IMR-90 (cell line): ENCODE measurements at places on chromosomes 11 and 22. TPM values are rescaled to one million over a fixed set of nuclear protein-coding genes. Genes with fewer than 3 reads are reported as not detected.

DNA sequence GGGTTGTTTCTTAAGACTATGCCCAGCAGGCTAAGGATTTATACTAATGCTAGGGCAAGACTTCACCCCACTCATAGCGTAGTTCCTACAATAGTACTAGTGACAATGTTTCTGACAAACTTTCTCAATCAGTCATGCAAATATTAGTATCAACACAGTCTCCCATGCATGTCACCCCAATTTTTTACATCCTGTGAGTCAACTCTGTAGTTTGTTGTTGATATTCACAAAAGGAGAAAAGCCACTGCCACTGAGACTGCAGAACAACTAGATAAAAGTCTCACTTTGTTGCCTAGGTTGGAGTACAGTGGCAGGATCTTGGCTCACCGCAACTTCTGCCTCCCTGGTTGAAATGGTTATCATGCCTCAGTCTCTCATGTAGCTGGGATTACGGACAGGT, 155.2 kb downstream of the RBFOX2 start:
- no peak for DNase-seq

- peak; percentile 97 for DNase-seq
Observed at GRCh38 chr11:74648894-74649293, 56.5 kb downstream of the POLD3 start.

The NEFH gene
- 1.3 and 1.7 TPM in 2 replicates for total RNA-seq

DNA sequence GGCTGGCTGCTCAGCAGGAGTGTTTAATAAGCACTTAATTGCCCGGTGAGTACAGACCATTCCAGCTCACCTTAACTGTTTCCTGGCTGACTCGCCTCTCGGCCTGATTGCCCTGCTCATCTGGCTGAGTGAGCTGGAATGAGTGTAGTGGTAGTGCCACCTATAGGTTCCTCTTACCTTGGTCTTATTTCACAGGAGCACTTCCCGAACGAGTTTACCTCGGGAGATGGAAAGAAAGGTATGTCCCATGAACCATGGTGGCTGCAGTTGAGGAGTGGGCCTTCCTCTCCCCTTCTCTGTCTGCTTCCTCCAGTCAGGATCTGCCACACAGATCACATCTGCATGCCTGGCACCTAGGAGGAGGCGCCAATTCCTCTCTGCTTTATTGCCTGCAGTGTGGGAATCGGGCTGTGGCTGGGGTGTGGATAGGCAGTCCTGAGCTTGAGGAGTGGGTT, 26.7 kb downstream of the UPB1 start:
- peak; percentile 60 for DNase-seq

DNA sequence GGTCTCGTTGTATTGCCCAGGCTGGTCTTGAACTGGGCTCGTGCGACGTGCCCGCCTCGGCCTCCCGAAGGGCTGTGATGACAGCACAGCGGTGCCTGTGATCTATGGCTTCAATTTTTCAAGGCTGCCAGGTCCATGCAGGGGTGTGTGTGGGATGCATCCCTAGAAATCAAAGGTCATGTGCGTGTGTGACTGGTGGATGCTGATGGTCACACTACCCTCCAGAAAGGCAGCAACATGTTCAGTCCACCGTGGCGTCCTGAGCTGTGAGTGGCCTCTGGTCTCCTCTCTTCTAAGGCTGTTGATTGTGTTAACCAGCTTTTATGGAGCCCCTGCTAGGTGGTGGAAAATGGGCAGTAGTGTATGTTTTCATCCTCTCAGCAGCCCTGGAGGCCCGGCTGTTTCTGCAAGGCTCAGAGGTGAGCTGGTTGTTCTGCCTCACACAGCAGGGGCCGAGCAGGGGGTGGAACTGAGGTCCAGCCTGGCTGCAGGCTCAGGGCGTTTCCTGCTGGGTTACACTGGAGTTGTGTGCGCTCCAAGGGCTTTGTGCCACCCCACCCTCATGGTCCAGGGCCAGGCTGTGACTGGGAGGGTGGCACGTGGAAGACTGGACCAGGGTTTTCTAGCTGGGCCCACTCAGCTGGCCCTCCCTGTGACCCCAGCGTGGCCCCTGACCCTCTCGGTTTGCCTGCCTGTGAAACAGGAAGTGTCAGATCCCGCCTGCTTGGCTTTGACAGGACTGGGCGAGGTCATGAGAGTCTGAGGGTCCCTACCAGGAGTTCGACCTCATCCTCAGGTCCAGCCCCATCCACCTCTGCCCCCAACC, 7.7 kb downstream of the BIK start:
- DNase-seq, result no peak

DNA sequence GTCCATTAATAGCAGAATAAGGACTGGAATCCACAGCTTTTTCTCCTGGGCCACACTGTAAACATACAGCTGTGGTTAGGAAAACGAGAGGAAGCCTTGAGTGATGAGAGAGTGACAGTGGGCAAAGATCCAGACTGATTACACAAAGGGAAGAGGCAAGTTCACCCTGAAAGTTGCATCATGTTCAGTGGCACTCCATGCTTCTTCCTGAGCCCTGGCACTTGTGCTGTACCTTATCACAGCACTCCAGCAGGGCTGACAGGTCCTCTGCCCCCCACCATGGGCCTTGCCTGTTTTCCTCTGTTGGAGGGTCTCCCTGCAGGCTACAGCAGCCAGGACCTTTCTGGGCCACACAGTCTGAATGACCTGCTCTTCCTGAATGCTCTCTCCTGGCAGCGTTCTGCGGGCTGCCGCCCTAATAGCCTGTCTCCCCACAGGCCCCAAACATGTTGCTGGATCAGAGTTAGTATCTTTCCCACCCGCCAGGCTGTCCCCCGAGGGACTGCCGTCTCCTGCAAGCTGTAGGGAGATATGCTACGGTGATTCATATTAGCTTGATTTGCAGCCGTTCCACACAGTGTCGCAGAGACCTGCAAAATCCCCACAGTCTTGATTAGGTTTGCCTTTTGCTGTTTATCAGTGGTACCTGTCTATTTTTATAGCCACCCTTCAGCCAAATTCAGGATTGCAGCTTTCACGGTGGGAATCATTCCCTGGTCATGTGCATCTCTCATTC, 60.2 kb downstream of the NTM start:
- no peak for DNase-seq

The OR6A2 gene
- 0.56 and 0.72 TPM in 2 replicates for total RNA-seq

- no peak for DNase-seq
Observed at GRCh38 chr22:49718396-49718795, 109.3 kb downstream of the BRD1 start.

- DNase-seq, result no peak
Observed at GRCh38 chr11:23543651-23544222, 683.5 kb upstream of the CCDC179 start.

- DNase-seq, result no peak
Observed at GRCh38 chr11:77179048-77179447, 51.0 kb downstream of the MYO7A start.

The ARHGAP42 gene
- 7.3 and 8.9 TPM in 2 replicates for total RNA-seq

- peak; percentile 24 for DNase-seq
Observed at GRCh38 chr11:100857236-100858005, 170.3 kb downstream of the ARHGAP42 start.

The CCDC87 gene
- total RNA-seq, result under 0.01 and 0.18 TPM in 2 replicates

DNA sequence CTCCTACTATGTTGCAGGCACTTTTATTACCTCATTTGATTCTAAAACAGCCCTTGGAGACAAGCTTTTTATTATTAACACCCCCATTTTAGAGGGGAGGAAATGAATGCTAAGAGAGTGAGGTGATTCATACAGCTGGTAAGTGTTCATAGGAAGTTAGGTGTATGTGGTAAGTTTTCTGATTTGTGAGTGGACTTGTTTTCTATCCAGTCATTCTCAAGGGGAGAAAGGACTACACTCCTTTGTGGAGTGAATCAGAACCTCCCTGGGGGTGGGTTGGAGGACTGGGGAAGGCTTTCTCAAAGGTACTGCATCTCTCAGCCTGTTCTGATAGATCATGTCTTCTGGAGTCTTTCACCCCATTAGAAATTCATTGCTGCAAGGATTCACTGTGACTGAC, 23.5 kb downstream of the PKNOX2 start:
- DNase-seq, result peak; percentile 54

- DNase-seq, result no peak
Observed at GRCh38 chr11:119388103-119388502, 6.6 kb upstream of the USP2 start.

DNA sequence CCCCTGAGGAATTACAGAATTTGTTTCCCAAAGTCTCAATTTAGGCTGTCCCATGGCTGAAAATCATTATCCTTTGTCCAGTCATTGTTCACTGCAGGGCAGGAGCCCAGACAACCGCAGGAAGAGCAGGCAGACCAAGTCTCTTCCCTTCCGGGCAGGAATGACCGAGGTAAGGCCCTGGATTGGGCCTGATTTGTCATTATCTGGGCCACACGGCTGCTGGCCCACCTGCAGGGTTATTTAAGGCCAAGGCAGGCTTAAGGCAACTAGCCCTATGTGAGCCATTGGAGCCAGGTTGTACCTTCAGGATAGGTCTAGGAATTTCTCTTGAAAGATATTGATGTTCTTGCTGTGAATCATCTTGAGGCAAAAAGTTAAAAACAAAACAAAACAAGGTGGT, 9.7 kb upstream of the IL10RA start:
- DNase-seq, result no peak

DNA sequence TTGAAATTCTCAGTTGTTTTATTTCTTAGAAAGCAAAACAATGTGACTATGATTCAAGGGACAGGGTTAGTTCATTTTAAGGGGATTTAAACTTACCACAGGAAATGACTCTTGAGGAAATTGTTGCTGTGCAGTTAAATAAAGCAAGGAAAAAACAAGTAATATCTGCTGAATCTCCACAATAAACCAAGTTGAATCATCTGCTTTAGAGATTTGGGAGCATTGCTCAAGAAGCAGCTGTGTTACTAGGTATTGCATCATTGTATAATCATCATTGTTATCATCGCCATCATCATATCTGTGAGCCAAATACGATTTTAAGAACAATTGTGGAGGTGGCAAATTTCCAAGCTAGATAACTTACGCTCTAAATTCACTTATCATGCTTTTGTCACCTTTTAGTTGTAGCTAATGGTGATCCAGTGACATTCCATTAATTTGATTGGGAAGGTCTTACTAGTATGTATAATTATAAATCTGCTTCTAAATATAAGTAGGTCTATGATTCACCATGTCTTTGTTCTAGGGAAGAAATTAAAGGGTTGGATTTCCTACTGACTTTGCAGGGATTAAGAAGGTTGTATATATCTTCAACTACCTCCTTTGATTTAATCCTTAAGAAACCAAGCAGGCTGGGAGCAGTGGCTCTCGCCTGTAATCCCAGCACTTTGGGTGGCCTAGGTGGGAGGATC, 19.9 kb downstream of the MMP10 start:
- DNase-seq, result peak; percentile 98

GRCh38 chr22:29266564-29267461, 968 bp downstream of the RHBDD3 start:
- DNase-seq, result peak; percentile 11

The VWA5A gene
- 4.7 and 5.6 TPM in 2 replicates for total RNA-seq

DNA sequence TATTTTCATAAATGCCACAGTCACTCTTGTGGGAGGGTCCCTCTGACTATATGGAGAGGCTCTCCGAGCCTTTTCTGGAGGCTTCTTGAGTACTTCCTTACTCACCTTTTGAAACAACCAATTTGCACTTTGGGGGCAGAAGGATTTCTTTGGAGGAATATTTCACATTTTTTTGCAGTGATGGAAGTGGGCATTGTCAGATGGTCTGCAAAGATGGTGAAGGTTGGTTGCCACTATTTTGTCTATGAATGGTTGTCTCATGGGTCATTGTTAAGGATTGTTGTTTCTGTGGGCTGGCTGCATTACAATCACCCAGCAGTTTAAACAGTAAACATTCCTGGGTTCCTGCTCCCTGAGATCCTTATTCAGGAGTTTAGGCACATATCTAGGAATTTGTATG, 388.2 kb downstream of the TMEM135 start:
- peak; percentile 62 for DNase-seq

The MAP6 gene
- 2.5 and 3.0 TPM in 2 replicates for total RNA-seq

DNA sequence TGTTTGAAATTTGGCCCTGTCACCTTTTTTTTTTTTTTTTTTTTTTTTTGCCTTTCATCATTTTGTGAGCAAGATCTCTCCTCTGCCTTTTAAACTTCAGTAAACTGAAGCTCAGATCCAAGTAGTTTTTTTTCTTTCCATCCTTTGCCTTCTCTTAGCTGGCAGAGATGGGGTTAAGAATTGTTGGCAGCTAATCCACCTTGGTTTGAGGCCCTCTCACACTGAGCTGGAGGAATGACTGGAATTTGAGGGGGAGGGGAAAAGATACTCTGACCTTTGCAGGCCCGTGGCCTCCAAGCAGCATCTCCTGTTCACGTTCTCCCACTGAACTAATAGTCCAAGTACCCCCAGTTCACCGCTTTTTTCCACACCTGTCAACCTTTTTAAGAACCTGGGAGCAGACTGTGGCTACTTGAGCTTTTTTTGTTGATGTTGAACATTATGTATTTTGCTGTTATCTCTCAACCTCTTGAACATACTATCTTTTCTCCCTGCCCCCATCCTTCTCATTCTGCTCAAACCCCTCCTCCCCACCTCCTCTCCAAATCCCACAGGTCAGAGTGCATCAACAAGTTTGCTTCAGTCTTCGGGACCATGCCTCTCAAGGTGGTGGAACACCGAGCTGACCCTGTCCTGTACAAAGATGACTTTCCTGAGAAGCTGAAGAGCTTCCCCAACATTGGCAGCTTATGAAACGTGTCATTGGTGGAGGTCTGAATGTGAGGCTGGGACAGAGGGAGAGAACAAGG, 66.2 kb downstream of the ALX4 start:
- peak; percentile 46 for DNase-seq

- no peak for DNase-seq
Observed at GRCh38 chr11:5232176-5232575, 2.1 kb downstream of the HBD start.

DNA sequence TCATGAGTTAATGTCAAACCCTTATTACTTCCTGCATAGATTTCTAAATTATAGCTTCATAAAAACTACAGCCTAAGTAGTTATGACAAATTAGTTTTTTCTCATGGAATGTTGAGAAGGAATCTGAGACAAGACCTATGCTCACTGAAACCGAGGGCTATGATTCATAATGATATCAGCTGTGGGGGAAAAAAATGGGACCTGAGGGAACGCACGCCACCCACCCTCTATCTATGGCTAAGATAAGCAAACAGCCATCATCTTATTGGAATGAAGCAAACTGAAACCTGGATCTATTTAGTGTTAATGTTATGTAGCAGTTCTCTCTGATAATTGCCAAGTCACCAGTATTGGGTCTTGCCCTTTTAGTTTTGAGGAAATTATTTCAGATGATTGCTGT, 906.9 kb upstream of the RAG2 start:
- DNase-seq, result peak; percentile 95

- no peak for DNase-seq
Observed at GRCh38 chr11:82995754-82996398, 75.8 kb downstream of the RAB30 start.

GRCh38 chr22:17910561-17911311, 113.6 kb downstream of the MICAL3 start:
- DNase-seq, result peak; percentile 91

The OR51B4 gene
- not detected in 2 replicates for total RNA-seq

The ZNF280B gene
- 1.4 and 1.9 TPM in 2 replicates for total RNA-seq

GRCh38 chr22:36925388-36926290, 12.2 kb downstream of the CSF2RB start:
- DNase-seq, result peak; percentile 1

GRCh38 chr11:83663446-83663845, 377.3 kb upstream of the CCDC90B start:
- peak; percentile 5 for DNase-seq

The CDCA5 gene
- 9.1 and 10.0 TPM in 2 replicates for total RNA-seq
